ENCODE measurements at places on chromosomes 13 and 19. TPM values are rescaled to one million over a fixed set of nuclear protein-coding genes. Genes with fewer than 3 reads are reported as not detected.

Gene SGCG
- 1.5 TPM for polyA plus RNA-seq

Gene SHD
- polyA plus RNA-seq, result 0.04 TPM

Gene ZNF430
- 3.7 TPM for polyA plus RNA-seq

Gene CFD
- polyA plus RNA-seq, result 2,164 TPM

Gene ONECUT3
- polyA plus RNA-seq, result not detected

Gene PSG3
- not detected for polyA plus RNA-seq

Gene RNF6
- 19.5 TPM for polyA plus RNA-seq

Gene CILP2
- polyA plus RNA-seq, result 0.32 TPM

Gene PRRG2
- 3.6 TPM for polyA plus RNA-seq

Gene ZNF132
- polyA plus RNA-seq, result 2.3 TPM

Gene PCDH9
- 0.72 TPM for polyA plus RNA-seq

Gene FFAR1
- not detected for polyA plus RNA-seq

Gene ZNF784
- polyA plus RNA-seq, result 9.7 TPM

Gene ZNF493
- 5.6 TPM for polyA plus RNA-seq

Gene FBXL12
- polyA plus RNA-seq, result 37.5 TPM

Gene CERS1
- 2.2 TPM for polyA plus RNA-seq

Gene DCLK1
- polyA plus RNA-seq, result 6.5 TPM
